ENCODE measurements at places on chromosomes 6 and 20.

DNA sequence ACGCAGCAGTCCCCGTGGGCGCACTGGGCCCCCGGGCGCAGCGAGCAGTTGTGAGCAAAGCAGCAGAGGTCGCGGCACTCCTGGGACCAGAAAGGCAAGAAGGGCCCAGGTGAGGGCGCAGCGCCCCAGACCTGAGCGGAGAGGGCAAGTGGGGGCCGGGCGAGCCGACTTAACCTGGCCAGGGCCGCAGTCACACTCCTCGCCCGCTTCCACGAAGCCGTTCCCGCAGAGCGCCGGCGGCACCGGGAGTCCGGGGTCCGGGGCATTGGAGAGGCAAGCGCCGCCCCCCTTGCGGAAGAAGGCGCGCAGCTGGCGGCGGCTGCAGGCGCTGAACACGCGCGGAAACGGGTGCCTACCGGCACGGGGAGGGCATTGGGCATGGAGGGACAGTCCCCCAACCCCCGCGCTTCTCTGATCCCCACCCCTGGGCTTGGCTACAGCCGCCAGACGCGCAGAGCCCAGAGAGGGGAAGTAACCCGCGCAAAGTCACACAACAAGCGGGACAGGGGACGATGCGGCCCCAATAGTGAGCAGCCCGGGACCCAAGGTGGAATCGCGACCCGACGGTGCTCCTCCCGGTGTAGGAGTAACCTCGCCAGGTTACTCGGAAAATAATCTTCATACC, 9.2 kb downstream of the ADAM33 start:
- DNase-seq = no peak

- DNase-seq = no peak
These were observed 81.4 kb upstream of the ARID1B start for GRCh38 chr6:156695742-156696141.

GRCh38 chr6:1322156-1322555, 10.3 kb downstream of the FOXQ1 start:
- no peak for DNase-seq

GRCh38 chr6:100775667-100776066, 105.5 kb downstream of the ASCC3 start:
- no peak for DNase-seq

- DNase-seq = no peak
These were observed 62.2 kb upstream of the SLC22A16 start for GRCh38 chr6:110538416-110539160.

DNA sequence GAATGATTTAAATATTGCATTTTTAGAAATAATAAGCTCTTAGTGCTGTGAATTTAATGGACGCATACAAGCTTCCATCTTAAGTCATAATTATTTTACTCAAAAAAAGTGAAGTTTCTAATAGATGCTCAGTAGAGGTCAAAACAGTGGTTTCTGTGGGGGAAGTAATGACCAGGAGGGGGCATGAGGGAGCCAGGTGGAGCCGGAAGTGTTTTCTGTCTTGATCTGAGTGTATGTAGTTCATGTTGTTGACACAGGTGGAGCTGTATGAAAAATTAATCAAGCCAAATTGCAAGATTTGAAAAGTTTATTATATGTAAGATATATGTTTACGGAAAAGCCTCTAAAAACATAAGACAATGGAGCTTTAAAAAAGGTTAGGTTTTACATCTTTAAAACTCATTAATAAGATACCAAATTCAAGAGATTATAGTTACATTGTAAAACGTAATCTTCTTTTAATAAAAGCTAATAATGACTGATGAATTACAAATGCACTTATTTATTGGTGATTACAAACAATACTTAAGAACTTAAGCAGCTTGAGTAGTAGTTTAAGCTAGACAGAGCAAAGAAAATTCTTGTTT, 68.0 kb downstream of the PLAGL1 start:
- peak; percentile 85 for DNase-seq

DNA sequence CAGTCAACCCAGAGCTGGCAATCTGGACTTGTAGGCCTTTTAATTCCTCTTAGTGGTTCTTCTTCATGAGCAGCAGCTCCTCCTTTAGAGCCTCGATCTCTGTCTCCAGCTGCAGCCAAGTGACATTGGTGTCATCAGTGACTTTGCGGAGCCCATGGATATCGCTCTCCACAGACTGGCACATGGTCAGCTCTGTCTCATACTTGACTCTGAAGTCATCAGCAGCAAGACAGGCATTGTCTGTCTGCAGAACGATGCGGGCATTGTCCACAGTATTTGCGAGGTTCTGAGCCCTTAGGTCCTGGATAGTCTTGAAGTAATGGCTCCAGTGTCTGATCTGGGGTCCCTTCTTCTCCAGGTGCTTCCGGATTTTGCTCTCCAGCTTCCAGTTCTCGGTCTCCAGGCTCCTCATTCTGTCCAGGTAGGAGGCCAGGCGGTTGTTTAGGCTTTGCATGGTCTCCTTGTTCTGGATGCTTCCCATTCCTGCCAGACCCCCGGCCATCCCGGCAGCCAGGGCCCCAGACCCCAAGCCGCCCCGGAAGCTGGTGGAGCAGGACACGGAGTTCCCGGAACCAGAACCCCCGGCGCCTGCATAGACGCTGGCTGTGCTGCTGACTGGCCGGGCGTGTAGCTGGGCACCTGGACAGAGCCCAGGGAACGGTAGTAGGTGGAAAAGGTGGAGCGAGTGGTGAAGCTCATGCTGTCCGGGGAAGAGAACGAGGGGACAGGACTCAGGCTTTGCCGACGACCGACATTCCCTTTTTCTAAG, 15.1 kb downstream of the RFPL4B start:
- DNase-seq = no peak

- DNase-seq = no peak
These were observed 55.8 kb downstream of the CDH4 start for GRCh38 chr20:61307686-61308476.

DNA sequence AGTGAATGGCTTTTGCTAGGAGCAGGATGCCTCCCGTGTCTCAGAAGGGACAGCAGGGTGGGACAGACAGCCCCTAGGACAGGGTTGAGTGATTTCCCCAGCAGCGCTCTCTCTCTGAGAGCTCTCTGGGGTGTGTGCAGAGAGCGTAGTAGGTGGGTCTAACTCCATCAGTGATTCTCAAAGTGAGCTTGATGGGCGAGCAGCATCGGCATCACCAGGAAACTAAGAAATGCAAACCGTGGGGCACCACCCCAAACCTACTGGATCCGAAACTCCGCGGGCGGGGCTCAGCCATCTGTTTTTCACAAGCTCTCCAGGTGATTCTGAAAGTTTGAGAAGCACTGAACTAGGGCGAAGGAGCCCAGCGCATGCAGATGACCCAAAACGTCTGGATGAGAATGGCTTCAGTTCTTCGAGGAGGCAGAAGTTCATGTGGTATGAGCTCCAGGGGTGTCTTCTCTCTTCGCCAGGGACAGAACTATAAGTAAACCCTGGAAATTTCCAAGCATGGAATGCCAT, 119.6 kb upstream of the RNF24 start:
- no peak for DNase-seq

DNA sequence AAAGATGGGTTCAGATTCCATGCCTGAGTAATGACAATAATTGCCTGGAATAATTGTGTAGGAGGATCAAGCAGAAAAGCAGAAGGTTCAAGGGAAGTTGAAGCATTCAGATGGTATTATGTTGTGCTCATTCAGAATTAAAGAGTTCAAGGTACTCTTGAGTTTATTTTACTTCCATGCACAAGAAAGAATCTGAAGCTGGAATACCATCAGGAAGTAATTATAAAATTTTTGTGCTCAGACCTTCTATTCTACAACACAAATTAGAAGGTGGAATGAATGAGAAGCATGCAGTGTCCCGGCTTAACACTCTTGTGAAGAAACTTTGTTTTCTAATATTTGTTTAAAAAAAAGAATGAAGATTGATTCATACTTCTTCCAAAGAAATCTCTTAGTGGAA, 139.4 kb upstream of the ENPP5 start:
- no peak for DNase-seq

- no peak for DNase-seq
These were observed 105.2 kb upstream of the CARMIL1 start for GRCh38 chr6:25173951-25174474.

GRCh38 chr6:153436351-153436750, 305.3 kb upstream of the RGS17 start:
- no peak for DNase-seq

- DNase-seq = no peak
These were observed 13.8 kb upstream of the MYL9 start for GRCh38 chr20:36527331-36528125.

DNA sequence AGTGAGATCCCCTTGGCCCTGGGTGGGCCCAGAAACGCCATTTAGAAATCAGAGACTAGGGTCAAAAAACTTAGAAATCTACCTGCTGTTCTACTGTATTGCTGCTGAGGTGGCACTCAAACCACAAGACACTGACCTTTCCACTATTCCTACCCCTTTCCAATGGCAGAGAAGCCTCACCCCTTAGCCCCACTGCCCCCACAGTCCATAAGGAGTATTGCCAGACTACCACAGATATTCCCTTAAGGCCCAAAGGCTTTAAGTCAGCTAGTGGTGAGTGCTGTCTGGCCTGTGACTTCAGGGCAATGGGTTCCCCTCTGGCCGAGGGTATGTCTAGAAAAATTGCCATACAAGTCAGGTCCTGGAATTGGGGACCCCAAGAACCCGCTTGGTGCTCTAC, 656.1 kb downstream of the COL12A1 start:
- no peak for DNase-seq

GRCh38 chr6:110550353-110550752, 73.9 kb upstream of the SLC22A16 start:
- DNase-seq = no peak

- DNase-seq = no peak
These were observed 947 bp downstream of the POFUT1 start for GRCh38 chr20:32208499-32209154.

GRCh38 chr6:148677594-148678476, 69.0 kb upstream of the UST start:
- peak; percentile 54 for DNase-seq

GRCh38 chr6:163820745-163821458, 406.4 kb downstream of the QKI start:
- no peak for DNase-seq

DNA sequence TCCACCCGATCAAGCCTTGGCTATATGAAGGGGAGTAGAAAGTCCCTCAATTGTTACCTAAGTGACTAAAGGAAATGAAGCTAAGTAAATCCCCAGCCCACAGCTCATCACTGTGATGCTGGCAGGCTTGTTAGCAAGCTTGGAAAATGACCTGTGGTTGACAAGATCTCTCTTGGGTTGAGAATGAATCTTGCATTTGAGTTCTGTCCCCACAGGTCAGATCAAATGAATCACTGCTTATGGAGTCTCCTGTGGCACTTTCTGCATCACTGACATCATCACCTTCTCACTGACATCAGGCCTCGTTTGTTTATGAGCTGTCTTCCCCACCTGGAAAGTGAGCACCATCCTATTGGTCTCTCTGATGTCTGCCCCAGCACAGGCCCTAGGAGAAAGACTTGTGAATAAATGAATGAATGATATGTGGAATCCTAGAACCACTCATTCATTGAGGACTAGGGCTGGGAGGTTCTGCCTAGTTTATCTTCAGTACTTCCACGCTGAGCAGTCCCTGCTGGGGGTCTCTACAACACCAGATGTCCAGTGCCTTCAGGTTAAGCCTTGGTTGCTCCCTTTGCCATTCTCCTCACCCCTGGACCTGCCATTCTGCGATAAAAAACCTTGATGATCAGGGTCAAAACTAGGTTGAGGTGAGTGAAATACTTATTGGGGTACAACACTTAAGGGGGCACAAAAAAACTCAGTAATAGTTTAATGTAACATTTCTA, 318.4 kb upstream of the MOCS1 start:
- DNase-seq = no peak

DNA sequence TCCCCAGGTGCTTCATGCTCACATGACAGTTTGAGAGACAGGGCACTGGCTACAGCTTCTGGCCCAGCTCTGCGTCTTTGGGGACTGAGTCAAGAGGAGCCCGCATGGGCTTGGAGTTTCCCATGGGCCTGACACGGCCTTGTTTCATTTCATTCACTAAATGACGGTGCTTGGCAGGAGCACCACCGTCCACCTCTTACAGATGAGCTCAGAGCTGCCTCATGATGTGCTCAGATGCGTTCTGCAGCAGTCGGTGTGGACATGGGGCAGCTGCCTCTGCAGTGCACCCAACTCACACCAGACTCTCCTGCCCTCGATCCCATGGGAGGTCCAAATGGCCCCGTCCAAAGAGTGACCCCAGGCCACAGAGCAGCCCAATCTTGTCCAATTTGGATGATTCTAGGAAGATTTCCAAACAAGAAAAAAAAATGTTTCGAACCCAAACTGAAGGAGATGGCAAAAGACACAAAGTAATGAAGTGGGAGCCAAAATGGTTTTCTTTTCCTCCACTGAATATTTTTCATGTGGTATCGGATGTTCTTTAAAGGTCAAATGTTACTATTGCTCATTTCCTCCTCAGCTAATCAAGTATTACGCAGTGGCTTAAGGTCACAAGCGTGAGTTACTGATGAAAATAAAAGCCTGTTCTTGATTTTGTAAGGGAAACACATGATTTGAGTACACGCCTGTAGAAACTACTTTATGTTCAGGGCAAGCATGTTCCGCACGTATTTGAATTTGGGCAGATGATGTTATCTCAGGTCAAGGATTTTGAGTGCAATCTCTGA, 524.2 kb downstream of the CDH26 start:
- DNase-seq = no peak

- no peak for DNase-seq
These were observed 66.0 kb downstream of the CDH26 start for GRCh38 chr20:60024245-60024644.
